Activated T-helper 1 cell treated with Interleukin-2 at 50 U/mL for 16 hours (primary cell): ENCODE measurements at places on chromosomes 2 and 18.

DNA sequence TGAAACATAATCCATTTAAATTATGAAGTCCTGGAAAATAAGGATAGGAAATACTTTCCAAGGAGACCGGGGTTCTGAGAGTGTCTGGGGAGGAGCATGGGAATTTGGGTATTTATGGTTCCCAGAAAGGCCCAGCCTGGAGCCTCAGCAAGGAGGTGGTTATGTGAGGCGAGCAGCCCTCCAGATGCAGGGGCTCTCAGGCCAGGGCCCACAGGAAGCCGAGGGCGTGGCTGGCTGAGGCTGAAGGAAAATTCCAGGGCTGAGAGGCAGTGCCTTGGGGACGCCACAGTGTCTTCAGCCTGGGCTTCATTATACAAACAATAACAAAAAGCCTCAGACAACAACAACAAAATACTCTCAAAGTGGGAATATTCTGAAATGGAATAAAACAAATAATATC is 86.9 kb upstream of the SERPINE2 start:
- no peak for DNase-seq

- no peak for DNase-seq
These were observed 178.5 kb downstream of the TPGS2 start for GRCh38 chr18:36650266-36650665.

DNA sequence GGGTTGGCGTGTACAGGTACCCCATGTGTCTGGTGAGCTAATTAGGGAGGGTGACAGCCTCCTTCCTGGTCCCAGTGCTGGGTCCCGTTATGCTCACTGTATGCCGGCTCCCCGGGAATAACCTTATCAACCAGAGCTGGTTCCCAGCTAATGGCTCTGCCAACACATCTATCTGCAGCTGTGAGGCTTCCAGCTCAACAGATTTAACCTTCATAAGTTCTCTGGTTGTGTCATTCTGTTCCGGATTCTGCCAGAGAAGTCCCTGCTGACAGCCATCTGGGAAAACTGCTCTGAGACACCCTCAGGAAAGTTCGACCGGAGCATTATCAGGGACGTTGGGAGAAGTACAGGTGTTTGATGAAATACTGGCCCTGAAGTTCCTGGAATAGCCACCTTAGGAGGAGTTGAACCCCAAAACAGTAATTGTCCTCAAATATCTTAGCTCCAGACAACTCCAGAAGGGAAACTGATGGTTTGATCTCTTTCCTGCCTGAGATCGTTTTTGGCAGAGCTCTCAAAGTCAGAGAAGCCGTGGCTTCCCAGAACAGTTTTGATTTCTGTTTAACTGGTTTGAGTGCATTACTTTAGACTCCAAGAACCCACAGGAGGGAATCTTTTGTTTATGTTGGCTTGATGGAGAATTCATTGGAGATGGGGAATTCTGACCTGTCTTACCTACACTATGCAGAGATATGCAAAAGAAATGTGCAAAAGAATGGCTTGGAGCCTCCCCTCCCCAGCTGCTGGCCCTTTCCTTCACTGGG is 39.4 kb upstream of the TXNDC2 start:
- DNase-seq: no peak

DNA sequence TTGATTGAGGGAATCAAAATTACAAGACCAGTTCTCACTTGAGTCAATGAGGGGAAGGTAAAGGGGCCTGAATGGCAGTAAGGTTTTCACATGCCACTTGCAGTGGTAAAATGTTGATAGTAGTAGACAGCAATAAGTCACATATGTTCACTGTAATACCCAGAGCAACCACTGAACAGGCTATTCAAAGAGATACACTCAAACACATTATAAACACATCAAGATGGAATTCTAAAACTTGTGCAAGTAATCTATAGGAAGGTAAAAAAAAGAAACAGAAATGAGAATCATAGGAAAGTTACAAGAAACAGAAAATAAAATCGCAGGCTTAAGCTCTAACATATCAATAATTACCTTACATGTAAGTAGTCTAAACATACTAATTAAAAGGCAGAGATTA is 86.6 kb upstream of the AFF3 start:
- DNase-seq: no peak

- no peak for DNase-seq
These were observed 43.0 kb upstream of the RHOB start for GRCh38 chr2:20403774-20404312.

DNA sequence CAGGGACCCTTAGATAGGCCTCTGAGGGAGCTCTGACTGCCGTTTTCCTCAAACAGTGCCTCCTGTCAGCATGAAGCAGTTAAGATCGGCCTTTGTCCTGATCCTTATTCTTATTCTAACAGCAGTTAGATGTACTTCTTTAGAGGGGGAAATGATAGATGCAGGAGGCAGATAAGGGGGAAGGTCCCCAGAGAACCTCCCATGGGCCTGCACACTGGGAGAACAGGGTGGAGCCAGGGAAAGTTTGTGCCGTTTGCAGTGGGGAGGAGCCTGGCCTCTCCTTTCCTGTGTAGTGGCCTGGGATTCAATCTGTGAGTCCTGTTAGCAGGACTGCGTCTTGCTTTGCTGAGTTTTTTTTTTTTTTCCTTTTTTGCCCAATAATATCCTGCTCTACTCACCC is 7.9 kb upstream of the INPP4A start:
- no peak for DNase-seq

DNA sequence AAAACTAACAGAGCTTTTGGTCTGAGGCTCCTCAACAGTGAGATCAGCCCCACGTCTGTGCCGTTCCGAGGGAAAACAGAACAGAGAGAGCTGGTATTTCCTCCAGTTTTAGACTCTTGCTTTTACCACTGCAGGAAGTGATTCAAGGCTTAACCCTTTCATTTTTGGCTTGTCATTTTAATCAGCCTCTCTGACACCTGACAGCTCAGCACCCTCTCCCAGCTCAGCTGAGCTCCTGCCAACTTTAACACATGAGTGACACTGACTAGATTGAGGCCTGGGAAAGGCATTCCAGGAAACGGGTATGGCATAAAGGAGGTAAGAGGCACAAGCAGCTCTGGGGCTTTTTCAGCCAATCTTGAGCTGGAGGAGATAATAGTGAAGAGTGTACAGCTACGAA is 239.4 kb upstream of the SKOR2 start:
- DNase-seq: no peak

- DNase-seq: no peak
These were observed 84.5 kb downstream of the ANKRD12 start for GRCh38 chr18:9221040-9221439.

DNA sequence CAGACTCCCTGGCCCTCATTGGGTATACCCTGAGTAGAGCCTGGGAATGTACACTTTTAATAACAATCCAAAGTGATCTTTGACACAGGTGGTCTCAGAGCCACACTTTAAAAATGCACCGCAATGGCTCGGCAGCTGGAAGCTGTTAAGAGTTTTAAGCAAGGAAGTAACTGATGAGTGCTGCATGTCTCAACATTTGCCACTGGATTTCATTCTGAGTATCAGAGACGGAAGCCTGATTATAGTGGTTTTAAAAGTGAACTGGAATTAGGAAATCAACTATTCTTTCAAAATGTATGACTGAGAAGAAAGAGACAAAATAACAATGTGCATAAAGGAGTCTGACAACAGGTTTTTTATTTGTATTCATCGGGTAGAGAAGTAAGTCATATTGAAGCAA is 7.5 kb downstream of the MBOAT2 start:
- no peak for DNase-seq

DNA sequence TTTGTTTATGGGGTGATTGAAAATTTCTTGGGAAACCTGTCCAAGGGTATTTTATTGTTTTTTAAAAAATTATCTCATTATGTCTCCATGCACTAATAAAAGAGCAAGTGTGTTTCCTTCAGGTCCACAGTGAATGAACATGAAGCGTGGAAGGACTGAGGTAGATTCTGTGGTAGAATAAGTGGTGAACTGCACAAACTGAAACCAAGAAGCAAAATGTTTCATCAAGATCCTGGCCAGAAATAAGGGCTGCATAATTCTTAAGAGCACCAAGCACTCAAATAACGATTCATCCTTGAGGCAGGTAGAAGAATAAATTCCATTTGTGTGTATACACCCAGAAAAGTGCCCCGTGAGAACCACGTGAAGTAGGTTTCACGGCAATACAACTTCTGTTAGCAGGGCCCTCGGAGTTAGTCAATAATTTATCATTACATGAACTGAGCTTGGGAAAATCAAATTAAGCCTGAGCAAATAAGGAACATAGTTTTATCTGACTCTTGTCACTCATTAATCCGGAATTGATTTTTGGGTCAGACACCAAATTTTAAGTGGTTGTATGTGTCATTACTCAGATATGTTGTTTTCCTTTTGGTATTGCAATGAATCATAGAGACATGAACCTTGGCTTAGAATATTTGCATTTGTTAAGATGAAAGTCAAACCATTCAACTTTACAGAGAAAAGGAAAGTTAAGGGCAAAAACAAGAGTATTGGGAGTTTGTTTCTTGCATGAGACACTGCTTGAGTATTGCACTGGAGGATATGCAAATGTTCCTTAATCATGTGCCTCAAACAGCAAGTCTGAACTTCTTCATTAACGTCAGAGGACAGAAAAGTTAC is 472.6 kb upstream of the NETO1 start:
- DNase-seq: no peak
